Right lung (tissue), 10 donors: ENCODE measurements at places on chromosomes 2 and 18. TPM values are rescaled to one million over a fixed set of nuclear protein-coding genes. Genes with fewer than 3 reads are reported as not detected.

UGT1A10 gene
- polyA plus RNA-seq, result not detected

CMPK2 gene
- polyA plus RNA-seq, result 5.6 TPM

RPS27A gene
- polyA plus RNA-seq, result 2,223 TPM

GRCh38 chr2:234388591-234388990 lies 108.3 kb downstream of the ARL4C start:
- DNase-seq, result no peak

- DNase-seq, result no peak
Observed at GRCh38 chr2:78202986-78203670, 681.0 kb upstream of the LRRTM4 start.

GRCh38 chr2:61359058-61359457 lies 111.8 kb downstream of the USP34 start:
- no peak for DNase-seq

DNA sequence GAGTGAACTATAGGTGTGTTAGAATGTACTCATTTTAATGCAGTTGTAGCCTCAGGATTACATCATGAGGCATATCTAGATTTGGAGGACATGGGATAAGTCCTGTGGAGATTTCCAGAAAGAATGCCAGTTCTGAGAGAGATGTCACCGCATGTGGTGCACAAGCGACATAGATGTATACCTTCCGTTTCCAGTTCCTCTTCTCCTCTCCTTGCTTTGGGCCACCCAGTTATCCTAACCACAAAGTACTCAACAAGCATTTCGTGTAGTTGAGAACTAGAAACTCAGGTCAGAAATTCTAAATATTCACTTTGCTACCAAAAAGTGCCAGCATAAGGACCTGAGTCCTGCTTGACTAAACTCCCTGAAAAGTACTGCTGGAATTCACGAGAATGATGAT lies 66.5 kb downstream of the KCTD18 start:
- DNase-seq, result no peak

DNA sequence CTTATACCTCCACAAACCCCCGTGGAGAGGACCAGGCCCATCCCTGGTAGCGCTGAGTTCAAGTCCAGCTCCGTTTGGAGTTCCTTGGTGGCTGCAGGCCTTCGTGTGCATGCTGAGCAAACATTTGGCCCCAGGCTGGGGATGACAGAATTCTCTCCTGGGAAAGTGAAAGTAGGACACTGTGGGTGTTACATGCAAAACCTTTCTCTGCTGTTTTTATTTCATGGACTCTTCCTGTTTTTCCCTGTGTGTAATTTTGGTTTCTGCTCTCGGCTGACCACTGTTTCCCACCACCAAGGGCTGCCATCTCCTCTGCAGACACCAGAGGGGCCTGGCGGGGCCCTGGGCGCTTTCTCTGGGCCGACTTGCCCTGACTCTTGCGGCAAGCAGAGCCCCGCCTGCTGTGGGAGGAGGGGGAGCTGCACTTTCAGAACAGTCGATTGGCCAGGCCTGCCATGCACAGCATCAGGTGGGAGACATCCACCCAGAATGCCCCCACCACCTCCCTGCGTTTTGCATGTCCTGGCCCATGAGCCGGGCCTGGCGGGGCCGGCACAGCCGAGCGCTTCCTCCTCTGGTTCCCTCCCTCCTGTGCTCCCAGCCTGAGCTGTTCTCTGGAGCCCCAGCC lies 102.4 kb downstream of the CABLES1 start:
- no peak for DNase-seq

DNA sequence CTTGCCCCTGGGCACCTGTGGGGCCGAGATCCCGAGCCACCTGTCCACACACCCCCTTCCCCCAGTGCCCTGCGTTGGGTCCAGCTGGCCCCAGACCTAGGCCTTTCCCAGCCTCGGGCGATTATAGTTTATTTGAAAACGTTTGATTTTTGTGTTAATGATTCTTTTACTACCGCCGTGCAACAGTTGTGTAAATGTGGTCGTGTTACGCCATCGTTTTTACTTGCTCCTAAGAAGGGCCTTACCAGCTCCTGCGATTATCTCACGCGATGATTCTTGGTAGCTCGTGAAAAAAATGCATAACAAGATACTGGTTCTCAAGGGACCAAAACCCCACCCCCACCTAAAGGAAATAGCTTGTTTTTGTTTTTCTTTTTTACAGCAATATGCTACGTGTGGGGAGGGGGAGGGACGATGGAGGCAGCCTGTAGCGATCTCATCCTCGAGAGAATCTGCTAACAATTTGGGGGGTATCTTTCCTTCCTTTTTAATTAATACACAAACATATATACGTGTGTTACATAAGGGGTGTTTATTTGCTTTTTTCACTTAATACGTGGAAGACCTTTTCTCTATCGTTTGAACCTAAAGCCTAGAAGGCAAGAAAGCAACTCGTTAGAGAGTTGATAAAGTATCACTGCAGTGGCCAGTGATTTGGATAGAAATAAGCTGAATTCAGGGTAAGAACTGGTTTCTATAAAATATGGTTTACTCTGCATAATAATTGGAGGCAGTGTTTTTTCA lies 1.0 kb downstream of the ZDBF2 start:
- no peak for DNase-seq

DNA sequence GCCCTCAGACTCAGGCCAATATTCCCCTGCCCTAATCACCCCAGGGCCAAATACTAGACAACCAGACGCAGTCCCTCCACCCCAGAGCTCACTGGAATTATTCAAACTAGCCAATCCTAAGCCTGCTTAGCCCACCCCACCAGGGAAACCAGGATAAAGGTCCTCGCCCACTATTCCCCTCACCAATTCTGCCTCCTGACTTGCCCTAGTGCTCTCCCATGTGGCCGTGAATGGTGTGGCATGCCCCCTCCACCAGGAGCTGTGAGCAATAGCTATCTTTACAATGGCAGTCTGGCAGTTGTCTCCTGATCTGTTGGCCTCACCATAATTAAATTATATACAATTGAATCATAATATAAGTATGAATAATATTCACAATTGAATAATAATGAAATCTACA lies 42.3 kb downstream of the FAM124B start:
- no peak for DNase-seq

- no peak for DNase-seq
Observed at GRCh38 chr2:217092710-217093379, 233.0 kb upstream of the TNP1 start.

DNA sequence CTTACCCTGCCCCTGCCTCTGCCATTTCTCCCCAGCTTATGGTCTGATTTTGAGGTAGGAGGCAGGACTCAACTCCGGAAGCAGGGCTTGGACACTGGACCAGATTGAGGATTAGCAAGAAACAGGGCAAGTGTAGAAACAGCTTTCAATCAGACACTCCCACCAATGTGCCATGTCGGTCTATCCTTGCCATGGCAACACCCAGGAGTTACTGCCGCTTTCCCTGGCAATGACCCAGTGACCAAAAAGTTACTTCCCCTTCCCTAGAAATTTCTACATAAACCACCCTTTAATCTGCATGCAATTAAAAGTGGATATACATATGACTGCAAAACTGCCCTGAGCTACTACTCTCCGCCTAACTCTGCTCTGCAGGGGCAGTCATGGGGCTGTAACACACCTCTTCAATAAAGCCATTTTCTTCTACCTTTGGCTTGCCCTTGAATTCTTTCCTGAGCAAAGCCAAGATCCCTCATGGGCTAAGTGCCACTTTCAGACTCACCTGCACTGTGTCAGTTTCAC lies 156.7 kb downstream of the LPIN1 start:
- no peak for DNase-seq

DNA sequence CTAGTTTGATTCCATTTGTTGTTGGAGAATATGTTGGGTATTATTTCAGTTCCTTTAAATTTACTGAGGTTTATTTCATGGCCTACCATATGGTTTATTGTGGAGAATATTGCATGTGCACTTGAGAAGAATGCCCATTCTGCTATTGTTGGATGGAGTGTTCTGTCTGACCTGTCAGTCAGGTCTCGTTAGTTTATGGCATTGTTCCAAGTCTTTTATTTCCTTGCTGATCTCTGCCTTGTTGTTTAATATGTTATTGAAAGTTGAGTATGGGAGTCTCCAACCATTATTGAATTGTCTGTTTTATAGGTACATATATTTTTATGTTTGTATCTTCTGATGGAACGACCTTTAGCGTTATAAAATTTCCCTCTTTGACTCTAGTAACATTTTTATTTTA lies 86.3 kb downstream of the PTPN4 start:
- DNase-seq, result no peak

DNA sequence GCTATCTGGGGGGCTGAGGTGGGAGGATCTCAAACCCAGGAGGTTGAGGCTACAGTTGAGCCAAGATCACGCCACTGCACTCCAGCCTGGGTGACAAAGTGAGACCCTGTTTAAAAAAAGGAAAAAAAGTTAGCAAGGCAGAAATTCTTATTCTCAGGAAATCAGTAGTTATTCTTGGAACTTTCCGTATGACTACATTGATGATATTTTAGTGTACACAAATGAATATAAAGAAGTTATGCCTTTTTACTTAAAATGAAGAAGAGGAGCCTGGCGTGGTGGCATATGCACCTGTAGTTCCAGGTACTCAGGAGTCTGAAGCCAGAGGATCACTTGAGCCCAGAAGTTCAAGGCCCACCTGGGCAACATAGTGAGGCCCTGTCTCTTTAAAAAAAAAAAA lies 7.4 kb downstream of the SPDYA start:
- no peak for DNase-seq

DNA sequence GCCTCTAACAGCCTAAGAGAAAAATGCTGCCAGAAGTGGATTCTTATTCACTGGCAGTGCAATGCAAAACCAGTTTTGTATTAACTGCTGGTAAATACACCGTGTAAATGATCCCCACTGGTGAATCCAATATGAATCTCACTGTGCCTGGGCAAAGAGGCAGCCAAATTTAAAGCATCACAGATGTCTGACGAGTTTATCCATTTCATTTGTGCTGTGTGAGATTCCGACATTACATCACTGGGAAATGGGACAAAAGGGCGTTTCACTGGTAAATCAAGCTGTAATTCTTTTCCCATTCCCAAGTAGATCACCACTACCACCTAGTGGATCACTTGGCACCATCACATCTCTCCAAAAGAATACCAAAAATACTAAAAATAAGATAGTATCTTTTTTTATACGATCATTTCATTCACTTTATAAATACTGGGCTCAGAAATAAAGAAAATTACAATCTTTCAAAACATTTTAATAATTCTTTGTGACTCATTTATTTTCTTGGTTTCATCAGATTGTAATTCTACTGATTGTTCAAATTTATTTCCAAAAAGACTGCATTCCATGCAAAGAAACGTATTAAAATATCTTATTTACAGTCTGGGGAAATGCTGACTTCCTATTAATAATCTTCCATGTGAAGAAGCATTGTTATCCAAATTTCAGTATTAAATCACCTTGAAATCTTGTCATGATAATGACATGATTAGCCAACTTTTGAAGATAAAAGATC lies 125.6 kb downstream of the GRB14 start:
- peak; percentile 11 for DNase-seq
